ENCODE measurements at places on chromosomes 16 and 17. TPM values are rescaled to one million over a fixed set of nuclear protein-coding genes. Genes with fewer than 3 reads are reported as not detected.

ADAP2 gene
- polyA plus RNA-seq = 0.42 TPM

ASIC2 gene
- polyA plus RNA-seq = 0.13 TPM

CDH16 gene
- not detected for polyA plus RNA-seq

FSCN2 gene
- 2.1 TPM for polyA plus RNA-seq

ANKRD13B gene
- 14.0 TPM for polyA plus RNA-seq

LHX1 gene
- not detected for polyA plus RNA-seq

KRTAP3-1 gene
- polyA plus RNA-seq = not detected

CNGB1 gene
- polyA plus RNA-seq = 0.05 TPM

DNASE1 gene
- polyA plus RNA-seq = 27.2 TPM

GJD3 gene
- polyA plus RNA-seq = not detected

CCL23 gene
- polyA plus RNA-seq = not detected

GDPD1 gene
- 1.5 TPM for polyA plus RNA-seq

CCL7 gene
- polyA plus RNA-seq = 0.50 TPM

GNGT2 gene
- polyA plus RNA-seq = 11.0 TPM

PRSS33 gene
- not detected for polyA plus RNA-seq

XAF1 gene
- polyA plus RNA-seq = 0.03 TPM

LGALS9 gene
- 0.37 TPM for polyA plus RNA-seq

ZG16 gene
- not detected for polyA plus RNA-seq

CCDC40 gene
- polyA plus RNA-seq = 21.6 TPM

TAC4 gene
- polyA plus RNA-seq = not detected

MYH2 gene
- 0.19 TPM for polyA plus RNA-seq

Measured in SK-N-SH (cell line).